GM04504 (cell line): ENCODE measurements at places on chromosomes 6 and 20.
A peak's percentile ranks its signal among the peaks of the same experiment; 100 is the strongest.

DNA sequence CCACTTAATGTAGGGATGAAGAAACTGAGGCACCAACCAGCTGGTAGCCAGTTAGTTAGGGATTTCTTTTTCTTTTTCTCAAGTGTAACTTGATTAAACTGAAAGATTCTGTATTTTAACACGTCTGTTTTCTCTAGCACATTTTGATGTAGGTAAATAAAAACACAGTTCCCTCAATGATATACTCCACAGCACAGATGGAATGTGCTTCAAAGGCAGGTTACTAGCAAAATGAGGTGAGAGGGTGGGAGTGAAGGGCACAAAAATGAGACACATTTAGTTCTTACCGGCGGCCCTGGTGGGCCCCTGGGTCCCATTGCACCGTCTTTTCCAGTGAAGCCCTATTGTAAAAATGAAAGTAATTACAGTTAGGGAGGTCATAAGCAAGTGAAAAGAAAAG lies 108.9 kb downstream of the COL12A1 start:
- no peak for DNase-seq

DNA sequence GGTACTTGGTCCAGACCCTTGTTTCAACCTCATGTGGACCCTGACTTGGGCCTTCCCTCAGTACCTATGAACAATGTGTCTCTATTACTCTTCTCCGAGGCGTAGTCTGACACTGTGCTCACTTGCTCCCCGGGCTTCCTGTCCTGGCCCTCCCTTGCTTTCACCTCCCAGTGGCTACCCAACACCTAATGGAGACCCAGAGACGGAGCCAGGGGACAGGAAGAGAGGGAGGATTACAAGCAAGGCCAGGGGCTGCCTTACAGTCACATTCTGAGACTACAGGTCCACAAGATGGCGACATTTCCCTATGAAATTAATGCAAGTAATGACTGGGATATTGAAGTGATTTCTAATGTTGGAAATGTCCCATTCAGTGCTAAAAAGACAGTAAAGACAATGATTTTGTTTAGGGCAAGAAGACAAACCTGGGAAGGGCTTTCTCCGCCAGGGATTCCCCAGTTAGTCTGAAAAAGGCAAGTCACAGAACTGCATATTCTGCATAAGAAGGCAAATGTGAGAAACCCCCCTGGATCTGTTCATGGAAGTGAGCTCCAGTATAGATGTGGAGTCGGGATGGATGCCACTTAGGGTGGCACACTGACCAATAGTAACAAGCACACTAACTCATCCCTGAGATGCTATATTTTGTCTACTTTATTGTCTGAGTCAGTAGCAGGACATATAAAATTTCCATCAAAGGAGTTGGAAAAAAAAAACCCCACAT lies 44.0 kb upstream of the ZBTB24 start:
- DNase-seq: no peak

DNA sequence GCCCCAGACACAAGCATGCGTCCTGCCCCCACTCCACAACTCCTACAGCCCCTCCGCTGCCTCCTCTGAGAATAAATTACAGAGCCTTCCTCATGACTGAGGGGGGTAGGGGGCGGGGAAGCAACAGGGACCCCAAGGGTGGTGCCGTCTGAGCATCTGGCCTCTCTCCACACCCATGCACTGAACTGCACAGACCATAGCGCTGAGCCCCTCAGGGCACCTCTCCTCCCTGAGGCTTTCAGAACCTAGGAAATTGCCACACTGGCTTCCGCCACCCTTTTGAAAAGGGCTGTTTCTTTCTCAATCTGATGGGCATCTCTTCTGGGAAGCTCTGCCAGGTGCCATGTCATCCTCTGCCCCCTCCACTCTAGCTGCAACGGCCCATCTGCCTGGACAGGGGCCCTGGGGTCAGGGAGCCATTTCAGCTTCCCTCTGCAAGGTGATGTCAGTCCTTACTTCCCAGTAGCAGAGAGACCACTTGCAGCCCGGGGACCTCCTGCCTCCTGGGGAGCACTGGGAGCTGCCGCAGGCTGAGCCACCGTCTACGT lies 2.5 kb downstream of the CST7 start:
- DNase-seq: no peak

GRCh38 chr6:109008537-109009235 lies 86.0 kb downstream of the SESN1 start:
- DNase-seq: peak; percentile 22

GRCh38 chr6:31083742-31084354 lies 28.5 kb downstream of the C6orf15 start:
- DNase-seq: no peak

DNA sequence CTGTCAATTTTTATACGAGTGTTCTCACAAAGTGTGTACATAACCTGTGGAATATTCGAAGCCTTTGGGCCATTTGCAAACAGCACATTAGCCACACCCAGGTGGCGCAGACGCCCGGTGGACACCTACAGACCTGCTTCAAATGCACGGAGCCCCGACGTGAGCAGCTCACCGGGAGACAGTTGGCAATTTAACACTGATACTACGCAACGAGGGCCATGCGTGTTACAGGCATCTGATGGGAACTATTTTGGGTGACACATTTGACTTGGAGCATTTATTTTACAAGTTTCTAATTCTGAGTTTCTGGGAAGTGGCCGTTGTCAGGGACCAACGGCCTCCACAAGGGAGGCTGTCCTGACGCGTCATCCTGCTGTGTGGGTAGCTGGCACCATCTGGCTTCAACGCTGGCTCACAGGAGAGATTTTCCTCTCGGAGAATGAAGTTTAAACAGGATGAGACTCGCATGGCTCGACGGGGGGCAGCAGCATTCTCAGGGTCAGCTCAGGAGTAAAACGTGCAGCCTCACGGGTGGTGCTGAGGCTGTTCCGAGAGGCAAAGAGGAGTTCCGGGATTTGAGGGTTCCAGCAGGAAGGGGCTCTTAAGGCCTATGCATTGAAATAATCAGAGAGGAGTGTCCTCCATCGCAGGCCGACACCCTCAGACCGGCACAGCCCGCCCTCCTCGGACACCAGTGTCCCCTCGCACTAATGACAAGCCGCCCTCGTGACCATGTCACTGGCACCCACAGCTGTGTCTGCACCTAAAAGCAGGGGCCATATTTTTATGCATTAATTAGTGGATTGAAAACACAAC lies 207.4 kb downstream of the DLL1 start:
- DNase-seq: no peak

DNA sequence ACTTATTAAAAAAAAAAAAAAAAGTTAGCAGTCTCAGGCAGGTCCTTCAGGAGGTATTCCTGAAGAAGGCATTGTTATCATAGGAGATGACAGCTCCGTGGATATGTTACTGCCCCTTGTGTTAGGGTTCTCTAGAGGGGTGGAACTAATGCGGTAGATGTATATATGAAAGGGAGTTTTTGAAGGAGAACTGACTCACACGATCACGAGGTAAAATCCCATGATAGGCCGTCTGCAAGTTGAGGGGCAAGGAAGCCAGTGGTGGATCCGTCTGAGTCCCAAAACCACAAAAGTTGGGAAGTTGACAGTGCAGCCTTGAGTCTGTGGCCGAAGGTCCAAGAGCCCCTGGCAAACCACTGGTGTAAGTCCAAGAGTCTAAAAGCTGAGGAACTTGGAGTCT lies 103.4 kb downstream of the TULP4 start:
- no peak for DNase-seq

- no peak for DNase-seq
These were observed 43.1 kb downstream of the SUN5 start for GRCh38 chr20:32960849-32961731.

- no peak for DNase-seq
These were observed 117.0 kb downstream of the FARS2 start for GRCh38 chr6:5378331-5378730.

DNA sequence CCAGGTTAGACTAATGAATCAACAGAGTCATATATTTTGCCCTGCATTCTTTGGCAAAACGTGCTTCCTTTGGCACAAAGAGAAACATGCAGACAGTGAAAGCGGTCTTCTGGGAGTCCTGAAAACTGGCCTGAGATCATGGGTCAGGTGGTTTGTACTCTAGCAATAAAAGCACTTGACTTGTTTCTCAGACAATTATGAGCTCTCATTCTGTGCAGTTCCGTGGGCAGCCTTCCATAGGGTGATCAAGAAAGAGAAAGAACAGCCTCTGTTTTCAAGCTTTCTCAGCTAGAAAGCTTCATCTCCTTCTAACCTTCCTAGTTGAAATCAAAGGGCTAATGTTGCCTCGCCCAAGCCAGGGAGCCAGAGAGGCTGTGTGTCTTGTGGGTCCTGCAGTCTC lies 62.7 kb upstream of the ISM1 start:
- no peak for DNase-seq

DNA sequence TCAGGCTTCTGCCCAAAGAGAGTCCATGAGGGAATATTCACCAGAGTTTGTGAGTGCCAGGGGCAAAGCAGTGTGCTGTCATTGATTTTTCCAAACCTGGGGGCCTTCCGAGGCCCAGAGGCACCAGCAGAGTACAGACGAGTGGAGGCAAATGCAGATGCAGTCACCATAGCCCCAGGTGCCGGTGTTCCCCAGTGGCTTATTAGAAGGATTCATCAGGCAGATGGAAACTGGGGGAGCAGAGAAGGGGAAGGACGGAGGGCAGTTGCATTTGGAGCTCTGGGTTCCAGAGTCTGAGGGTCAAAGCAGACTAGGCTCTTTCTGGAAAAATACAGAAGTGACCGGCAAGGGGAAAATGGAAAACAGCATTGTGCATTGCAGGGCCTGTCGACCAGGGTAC lies 184.2 kb downstream of the ANKRD60 start:
- no peak for DNase-seq
